Left colon (tissue), 2 donors: ENCODE measurements at places on chromosomes 6 and 20. TPM values are rescaled to one million over a fixed set of nuclear protein-coding genes. Genes with fewer than 3 reads are reported as not detected.

UQCC2 gene
- total RNA-seq = 40.5 TPM

OR2J3 gene
- total RNA-seq = not detected

KCNK5 gene
- 52.9 TPM for total RNA-seq

ACTL10 gene
- total RNA-seq = 3.8 TPM

HLA-DPB1 gene
- total RNA-seq = 65.5 TPM

ME1 gene
- 6.8 TPM for total RNA-seq

LTV1 gene
- 17.2 TPM for total RNA-seq

CDH4 gene
- not detected for total RNA-seq

ZNF831 gene
- total RNA-seq = 0.61 TPM

- DNase-seq = no peak
Observed at GRCh38 chr6:102944475-102944874, 1551.0 kb downstream of the GRIK2 start.

GRCh38 chr6:7243179-7243981 lies 69.6 kb downstream of the SSR1 start:
- no peak for DNase-seq

DNA sequence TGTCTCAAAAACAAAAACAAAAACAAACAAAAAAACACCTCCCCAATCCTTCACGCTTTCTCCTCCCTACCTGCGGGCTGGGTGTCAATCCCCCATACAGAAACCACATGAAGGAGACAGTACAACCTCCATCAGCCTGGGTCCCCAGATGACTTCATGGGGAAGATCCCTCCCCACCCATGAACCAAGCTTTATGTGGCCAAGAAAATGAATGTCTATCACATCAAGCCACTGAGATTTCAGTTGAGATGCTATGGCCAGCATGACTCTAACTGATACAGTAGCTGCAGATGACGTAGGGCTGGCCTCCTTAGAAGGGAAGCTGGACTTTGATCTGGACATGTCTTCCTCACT lies 21.2 kb upstream of the BNIP5 start:
- DNase-seq = no peak

- DNase-seq = no peak
Observed at GRCh38 chr6:56751604-56752003, 108.9 kb upstream of the DST start.

DNA sequence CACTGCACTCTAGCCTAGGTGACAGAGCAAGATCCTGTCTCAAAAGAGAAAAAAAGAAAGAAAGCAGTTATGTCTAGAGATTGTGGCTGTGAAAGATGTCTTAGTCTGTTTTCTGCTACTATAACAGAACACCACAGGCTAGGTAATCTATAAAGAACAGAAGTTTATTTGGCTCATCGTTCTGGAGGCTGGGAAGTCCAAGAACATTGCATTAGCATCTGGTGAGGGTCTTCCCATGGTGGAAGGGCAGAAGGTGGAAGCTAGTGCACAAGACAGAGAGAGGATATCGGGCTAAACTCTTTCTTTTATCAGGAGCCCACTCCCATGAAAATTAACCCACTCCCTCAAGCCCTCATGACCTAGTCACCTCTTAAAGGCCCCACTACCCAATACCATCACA lies 16.2 kb upstream of the RALY start:
- DNase-seq = no peak

GRCh38 chr6:88584581-88585275 lies 378.7 kb downstream of the RNGTT start:
- no peak for DNase-seq

DNA sequence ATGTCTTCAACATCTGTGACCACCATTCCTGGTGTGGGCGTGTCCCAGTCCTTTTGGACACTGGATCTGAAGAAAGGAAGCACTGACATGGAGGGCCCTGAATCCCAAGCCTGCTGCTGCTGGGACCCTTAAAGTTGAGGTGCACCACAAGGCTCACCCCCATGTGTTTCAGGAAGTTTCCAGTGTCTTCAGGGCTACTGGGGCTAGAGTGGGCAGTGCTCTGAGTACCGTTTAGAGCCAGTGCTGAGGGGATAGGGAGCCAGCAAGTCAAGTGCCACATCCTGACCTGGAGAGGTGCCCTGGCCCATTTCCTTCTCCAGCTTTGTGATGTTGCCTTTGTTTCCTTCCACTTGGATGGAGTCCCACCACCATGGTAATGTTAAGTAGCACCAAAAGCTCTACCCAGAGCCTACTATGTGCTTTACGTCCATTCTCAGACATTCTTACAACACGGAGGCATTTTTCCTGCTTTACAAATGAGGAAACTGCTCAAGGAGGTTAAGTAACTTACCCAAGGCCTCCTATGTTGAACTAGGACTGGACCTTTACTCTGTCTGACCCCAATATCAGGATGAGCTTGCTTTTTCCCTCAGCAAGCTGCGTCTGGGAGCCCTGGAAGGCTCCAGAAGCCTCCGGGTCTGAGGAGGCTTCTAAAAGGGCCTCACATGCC lies 552 bp upstream of the DEF6 start:
- no peak for DNase-seq

DNA sequence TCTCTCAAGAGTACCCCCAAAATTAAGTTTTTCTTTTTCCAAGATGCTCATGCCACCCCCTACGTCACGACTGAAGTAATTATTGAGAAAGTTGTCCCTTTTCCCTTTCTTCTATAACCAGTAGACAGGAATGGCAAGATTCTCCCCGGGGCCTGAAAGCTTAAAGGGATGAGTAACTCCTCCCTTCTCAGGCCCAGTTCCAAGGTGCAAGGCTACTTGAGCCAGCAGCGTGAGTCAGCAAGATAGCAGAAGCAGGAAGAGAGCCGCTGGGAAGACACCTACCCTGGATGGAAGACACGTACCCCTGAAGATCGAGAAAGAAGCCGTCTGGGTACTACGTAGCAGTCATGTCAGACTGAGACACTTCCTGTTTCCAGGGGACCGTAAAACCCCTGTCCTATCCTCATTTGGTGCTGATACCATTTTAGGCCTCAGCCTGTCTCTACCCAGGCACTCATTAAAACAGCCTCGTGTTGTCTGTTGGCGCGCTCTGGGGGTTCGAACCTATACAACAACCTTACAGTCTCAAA lies 241.0 kb downstream of the ADGRG6 start:
- peak; percentile 23 for DNase-seq

- no peak for DNase-seq
Observed at GRCh38 chr20:37381621-37382471, 35.9 kb downstream of the SRC start.

DNA sequence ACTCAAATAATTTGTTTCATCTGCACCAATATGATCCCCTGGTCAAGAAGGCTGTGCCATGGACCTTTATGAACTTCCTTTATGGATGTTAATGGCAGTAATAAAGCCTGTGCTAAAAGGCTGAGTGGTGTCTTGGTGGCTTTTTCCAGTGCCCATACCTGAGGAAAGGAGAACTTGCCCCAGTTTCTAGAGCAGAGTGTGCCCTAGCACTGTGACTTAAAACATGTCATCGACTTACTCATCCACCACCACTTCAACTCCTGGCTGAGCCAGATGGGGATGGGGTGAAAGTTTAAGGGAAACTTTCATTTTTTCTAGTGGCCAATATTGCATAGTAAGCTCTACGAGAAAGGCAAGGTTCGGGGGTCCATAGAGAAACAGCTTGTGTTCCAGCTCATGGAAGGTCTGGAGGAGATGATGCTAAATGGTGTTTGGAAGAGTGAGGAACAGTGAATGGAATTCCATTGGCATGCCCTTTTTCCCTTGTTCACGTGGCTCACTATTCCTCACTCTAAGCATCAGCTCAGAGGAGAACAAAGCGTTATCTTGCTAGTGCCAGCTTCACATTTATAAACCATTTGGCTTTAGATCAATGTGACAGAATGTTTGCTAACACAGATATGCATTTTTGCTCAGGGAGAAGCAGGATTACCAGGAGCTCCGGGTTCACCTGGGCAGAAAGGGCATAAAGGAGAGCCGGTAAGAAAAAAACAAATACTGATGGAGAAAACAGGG lies 71.2 kb downstream of the COL19A1 start:
- DNase-seq = no peak

DNA sequence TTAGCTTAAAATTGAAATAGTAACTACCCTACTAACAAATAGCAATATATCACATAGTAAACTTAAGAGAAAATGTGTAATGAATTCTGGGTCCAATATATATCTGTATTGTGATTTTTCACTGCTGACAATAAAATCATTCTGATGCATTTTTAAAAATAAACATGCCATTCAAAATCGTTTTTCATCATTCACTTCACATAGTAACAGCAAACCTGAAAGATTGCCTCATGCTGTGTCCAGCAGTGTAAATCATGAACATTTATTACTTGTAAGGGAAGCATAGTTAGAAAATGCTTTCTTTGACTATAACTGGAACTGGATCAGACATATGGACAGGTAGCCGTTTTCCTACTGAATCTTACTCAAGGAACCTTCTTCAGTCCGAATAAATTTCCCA lies 446.1 kb downstream of the UTRN start:
- no peak for DNase-seq

GRCh38 chr6:148747145-148747470 lies 278 bp downstream of the UST start:
- peak; percentile 47 for DNase-seq

GRCh38 chr6:97909380-97909779 lies 626.4 kb upstream of the MMS22L start:
- no peak for DNase-seq

GRCh38 chr6:120378582-120379220 lies 955.6 kb downstream of the TBC1D32 start:
- DNase-seq = no peak

DNA sequence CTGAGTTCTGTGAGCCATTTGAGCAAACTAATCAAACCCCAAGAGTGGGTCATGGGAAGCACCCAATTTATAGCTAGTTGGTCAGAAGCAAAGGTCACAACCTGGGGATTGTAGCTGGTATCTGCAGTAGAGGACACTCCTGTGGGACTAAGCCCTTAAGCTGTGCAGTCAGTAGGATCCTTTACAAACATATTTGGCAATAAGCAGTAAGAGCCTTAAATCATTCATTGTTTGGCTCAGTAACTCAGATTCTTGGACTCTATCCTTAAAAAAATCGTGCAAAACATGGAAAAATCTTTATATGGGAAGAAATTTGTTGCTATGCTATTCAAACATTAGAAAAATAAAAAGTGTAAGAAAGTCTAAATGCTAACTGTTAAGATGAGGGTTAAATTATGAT lies 29.9 kb downstream of the FRK start:
- DNase-seq = no peak

DNA sequence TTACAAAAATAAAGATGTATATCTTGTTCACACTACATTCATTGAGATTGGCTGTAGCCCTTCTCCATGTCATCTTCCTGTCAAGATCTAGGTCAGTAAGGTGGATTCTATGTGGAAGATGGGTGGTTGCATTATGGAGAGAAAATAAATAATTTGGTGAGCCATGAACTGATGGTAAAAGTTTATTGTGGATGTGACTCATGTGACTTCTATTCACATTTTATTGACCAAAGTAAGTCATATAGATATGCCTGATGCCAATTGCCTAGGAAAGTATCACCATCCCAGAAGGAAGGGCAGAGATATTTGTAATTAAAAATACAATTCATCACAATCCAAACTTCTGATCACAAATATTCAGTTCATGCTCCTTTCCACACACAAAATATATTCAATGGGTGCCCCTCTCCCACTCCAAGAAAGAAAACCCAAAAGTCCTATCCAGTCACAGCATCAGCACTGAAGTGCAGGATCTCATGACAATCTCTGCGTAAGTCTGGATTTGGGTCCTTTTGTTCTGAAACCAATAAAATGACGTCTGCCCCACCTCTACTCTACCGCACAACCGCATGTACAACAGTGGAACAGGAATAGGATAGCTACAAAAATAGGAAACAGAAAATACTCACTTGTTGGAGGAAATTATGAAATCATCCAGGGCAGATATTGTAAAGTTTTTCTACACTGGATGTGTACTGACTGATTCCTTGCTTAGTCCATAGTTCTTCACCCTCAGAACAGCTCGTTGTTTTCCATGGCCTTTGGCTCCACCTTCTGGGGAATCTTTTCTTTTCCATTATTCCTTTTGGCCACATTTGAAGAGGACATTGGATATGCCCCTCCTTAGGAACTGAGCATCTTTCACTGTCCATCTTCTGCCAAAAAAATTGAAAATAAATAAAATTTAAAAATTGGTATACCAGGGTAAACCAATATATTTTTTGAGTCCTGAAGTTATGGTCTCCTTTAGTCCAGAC lies 16.1 kb upstream of the SLC17A3 start:
- no peak for DNase-seq

- no peak for DNase-seq
Observed at GRCh38 chr6:165708985-165709576, 46.0 kb upstream of the PDE10A start.

DNA sequence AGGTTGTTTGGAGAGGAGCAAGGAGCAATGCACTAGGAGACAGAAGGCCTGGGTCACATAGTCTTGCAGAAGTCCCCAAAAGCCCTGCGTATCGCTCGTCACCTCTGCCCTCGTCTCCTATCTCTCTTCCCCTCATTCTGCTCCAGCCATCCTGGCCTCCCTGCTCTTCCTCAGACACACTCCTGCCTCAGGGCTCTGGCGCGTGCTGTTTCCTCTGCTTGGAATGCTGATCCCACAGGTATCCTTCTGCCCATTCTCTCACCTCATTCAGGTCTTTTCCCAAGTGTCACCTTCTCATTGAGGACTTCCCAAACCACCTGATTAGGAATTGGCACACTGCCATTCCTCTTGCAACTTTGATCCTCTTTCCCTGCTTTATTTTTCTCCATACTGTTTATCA lies 9.0 kb upstream of the SLC2A10 start:
- DNase-seq = no peak

DNA sequence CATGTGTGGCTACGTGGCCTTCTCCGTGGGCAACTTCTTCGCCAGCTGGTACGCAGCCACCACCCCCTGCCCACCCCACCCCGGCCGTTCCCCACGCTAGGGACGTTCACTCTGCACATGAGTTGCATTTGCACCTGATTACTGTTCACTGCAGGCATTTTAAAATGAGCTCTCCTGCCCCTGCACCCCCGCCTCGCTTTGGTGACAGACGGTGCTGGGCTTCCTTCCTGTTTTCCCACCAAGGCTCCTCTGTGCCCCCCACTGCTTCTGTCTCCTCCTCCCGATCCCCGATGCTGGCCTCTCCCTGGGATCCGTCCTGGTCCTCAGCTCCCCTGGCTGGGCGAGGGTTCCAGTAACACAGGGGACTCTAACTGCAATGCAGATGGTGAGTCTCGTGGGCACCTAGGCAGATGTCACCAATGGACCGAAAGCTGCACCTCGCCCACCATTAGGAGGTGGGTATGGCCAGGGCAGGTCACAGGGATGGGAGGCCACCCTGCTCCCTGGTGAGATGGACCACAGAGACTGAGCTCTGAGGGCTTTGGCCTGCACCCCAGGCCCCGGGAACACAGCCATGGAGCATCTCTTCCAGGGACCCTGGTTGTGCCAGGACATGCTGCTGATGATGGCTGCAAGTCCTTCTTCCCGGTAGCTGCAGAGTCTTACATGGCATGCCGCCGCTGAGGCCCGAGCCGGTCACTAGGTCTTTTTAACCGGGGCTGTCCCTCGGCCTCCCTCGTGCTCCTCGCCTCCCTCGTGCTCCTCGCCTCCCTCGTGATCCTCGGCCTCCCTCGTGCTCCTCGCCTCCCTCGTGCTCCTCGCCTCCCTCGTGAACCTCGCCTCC lies 3.8 kb downstream of the UNC93A start:
- DNase-seq = no peak

- no peak for DNase-seq
Observed at GRCh38 chr6:22059946-22060345, 236.9 kb downstream of the PRL start.
